ENCODE measurements at places on chromosomes 7 and 10.

GRCh38 chr7:23938937-23939552, 229.0 kb downstream of the STK31 start:
- DNase-seq, result no peak

DNA sequence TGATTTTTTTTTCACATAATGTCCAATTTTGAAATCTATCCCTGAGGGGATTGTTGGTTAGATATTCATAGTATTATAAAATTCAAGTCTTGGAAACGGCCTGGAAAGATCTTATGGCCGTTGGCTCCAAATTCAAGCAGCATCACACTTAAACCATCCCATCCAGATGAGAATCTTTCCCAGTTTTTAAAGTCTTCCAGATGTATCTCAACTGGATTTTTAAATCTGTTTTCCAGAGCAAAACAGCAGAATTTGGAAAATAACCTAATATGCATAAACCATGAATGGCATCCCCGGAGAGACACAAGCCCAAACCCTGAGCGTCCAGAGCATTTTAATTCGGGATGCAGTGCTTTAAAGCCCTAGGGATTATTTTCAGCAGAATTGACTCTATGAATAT, 208.2 kb upstream of the PRKCQ start:
- no peak for DNase-seq

DNA sequence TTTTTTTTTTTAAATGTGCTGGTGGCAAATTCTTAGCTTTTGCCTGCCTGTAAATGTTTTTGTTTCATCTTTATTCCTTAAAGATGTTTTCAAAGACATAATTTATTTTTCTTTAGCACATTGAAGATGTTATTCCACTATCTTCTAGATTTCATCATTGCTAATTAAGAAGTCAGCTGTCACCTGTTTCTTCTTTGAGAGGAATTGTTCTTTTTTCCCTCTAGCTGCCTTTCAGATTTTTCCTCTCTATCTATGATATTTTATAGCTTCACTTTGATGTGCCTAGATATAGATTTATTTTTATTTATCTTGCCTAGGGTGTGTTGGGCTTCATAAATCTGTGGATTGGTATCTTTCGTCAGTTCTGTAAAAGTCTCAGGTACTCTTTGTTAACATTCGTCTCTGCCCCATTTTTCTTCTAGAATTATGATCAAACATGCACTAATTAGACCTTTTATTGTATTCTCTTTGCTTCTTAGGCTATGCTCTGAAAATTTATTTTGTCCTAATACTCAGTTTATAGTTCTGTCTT, 50.0 kb upstream of the GATA3 start:
- DNase-seq, result no peak

DNA sequence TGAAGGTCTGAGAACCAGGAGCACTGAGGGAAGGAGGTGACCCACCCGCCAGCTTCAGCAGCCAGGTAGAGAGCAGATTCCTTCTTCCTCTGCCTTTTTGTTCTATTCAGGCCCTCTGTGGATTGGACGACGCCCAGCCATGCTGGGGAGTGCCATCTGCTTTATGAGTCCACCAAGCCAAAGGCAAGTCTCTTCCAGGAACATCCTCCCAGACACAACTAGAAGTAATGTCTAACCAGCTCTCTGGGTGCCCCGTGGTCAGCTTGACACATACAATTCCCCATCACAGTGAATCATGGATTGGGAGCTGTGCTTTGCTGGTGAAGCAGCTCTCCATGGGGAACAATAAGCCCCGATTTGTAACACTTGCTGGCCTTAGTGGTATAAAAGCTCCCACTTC, 125.2 kb downstream of the CCDC3 start:
- DNase-seq, result no peak

- peak; percentile 59 for DNase-seq
Observed at GRCh38 chr7:1124816-1125602, 35.0 kb downstream of the ZFAND2A start.

- peak; percentile 33 for DNase-seq
Observed at GRCh38 chr7:1853431-1853985, 183.4 kb downstream of the ELFN1 start.

DNA sequence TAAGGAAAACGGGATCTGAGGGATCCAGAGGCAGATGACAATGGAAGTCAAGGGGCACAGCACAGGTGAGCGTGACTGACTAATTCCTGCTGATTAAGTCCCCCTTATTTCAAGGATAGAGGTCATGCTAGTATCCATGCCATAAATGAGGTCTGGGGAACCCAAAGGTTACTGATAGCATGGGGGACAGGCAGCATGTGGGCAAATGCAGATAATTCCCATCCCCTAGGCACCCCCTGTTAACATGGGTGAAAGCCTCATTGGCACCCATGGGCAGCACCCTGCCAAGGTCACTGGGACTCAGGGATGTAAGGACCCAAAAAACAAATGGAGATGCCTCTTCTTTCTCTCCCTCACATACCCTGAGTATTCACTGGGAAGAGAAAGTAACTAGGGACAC, 139.7 kb downstream of the WDR11 start:
- no peak for DNase-seq

- no peak for DNase-seq
Observed at GRCh38 chr10:88874281-88874680, 5.8 kb upstream of the STAMBPL1 start.

DNA sequence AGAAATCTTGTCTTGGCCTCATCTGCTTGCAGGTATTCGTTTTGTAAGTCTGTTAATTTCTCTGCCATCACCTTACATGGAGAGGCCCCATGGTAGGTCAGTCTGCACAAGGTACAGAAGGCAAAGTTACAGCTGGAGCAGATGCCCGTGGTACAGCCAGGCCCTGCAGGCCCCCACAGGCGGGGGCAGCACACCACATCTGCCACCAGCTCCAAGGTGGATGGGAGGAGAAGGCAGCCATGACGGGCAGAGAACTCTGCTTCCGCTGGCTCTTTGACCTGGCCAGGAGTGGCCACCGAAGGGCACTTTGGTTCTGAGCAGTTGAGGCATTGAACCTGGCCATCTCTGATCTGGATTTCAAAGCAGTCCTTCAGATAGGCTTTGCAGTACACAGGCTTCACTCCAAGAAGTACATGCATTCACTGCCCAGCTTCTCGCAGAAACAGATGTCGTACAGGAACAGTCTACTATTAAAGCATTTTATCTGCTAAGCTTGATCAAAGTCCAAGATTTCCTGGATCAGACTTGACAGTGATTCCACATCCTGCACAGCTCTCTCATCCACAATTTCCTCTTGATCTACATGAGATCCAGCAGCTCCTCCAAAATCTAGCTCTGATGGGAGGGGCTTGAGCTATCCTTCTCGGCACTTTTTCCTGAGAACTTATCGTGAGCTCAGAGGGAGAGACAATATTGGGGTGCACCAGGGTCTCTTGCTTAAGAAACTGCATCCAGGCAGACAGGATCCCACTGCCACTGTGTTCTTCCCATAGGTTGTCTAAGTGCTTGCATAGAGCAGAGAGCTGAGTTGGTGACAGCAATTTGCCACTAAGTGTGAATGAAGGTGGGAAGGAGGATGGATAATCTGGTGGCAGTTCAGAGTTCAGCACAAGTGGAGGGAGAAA, 120.7 kb downstream of the TRRAP start:
- no peak for DNase-seq

GRCh38 chr7:90248706-90249105, 3.7 kb downstream of the CFAP69 start:
- no peak for DNase-seq

GRCh38 chr10:89189211-89189734, 17.8 kb downstream of the CH25H start:
- no peak for DNase-seq

- DNase-seq, result no peak
Observed at GRCh38 chr10:16890691-16891090, 73.5 kb upstream of the RSU1 start.

DNA sequence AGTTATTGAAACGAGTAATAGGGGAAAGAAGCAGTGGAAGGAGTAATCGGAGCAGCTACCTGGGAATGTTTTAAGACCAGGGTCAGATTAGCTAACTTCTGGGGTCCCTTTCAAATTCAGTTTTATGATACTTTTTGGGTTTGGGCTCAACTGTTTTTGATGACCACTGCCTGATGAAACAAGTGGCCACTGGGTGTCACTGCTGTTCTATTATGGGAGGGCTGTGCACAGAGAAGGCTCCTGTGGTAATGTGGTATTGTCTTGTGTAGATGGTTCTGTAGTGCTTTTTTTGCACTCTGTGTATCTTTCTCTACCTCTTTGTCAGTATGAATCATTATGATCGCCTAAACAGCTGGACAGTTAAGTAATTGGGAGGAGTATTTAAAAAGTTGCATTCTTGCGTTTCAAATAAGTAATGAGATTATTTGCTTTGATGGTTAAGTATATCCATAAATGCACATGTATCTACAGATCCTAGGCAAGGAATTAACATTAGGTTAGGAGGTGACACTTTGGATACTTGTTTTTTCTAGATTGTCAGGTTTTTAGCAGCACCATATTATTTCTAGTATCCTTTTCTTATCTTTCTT, 128.4 kb downstream of the ABCA13 start:
- DNase-seq, result no peak

GRCh38 chr7:94970085-94970576, 62.7 kb downstream of the PPP1R9A start:
- no peak for DNase-seq

DNA sequence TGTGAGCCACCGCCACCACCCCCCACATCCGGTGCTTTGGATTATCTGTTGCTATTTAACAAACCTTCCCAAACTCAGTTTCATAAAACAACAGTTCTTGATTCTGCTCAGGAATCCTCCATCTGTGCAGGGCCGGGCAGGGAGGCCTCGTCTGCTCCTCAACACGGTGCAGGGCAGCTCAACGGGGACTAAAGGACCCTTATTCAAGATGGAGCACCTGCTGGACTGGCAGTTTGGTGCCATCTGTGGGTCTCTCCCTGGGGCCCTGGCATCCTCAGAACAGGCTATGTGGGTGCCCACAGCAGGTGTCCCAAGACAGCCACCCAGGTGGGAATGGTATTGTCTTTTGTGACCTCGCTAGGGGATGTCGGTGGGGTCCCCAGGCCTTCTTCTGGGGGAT, 31.0 kb upstream of the ELFN1 start:
- DNase-seq, result no peak

GRCh38 chr10:131897297-131897899, 3.4 kb upstream of the PPP2R2D start:
- no peak for DNase-seq

All from aorta (tissue), 5 donors.